ENCODE measurements at places on chromosomes 1 and 21.

DNA sequence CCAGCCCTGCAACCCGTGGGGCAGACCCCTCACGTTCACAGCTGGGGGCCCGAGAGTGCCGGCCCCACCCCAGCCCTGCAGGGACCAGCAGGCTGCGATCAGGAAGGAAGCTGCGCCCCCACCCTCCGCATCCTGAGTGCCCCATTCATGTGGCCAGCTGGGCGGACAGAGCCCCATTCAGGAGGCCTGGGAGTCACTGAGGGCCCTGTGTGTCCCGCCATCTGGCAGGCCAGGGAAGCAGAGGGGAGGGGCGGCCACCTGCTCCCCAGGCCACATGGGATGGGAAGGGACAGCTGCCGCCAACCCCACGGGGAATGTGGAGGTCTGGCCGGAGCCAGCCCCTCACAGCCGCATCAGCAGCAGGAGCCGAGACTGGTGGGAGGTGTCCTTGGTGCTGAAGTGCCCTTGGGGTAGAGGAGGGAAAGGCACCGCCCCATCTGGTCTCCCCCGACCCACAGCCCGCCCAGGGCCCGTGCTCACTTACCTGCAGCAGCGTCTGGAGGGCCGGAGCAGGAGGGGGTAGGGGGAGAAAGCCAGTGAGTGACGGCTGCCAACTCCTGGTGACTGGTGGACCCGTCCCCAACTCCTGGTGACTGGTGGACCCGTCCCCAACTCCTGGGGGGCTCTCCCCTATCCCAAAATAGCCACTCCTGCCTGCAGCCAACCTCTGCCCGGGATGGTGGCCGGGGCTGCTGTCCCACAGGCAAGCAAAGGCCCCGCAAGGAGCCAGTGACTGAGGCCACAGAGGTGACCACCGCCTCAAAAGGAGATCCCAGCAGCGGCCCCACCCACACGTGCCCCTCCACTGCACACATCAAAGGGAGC lies 8.7 kb downstream of the ACAP3 start:
- DNase-seq, result no peak

GRCh38 chr1:29235955-29236711 lies at the start of gene PTPRU:
TSS of gene PTPRU (plus strand) at chr1:29236522. CDS start at chr1:29236645, 123 bp downstream.
- DNase-seq, result no peak

GRCh38 chr1:191609305-191609704 lies 549.0 kb upstream of the RGS18 start:
- DNase-seq, result no peak

DNA sequence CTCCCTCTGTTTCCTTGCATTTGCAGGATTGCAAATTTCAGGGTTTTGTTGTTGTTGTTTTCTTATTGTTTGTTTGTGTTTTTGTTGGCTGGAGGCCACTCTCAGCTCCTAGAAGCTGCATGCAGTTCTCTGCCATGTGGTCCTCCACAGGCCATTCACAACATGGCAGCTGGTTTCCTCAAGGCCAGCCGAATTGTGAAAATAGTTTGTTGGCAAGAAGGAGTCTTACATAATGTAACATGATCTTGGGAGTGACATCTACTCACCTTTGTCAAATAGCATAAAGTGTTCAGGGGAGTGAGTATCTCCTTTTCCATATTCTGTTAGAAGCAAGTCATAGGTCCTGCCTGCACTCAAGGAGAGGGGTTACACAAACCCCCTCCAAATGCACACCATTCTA lies 10.6 kb upstream of the UAP1 start:
- no peak for DNase-seq

- DNase-seq, result no peak
Observed at GRCh38 chr1:232628335-232629249, 1.3 kb downstream of the SIPA1L2 start.

GRCh38 chr1:27604579-27605299 lies 795 bp upstream of the AHDC1 start:
- DNase-seq, result no peak

DNA sequence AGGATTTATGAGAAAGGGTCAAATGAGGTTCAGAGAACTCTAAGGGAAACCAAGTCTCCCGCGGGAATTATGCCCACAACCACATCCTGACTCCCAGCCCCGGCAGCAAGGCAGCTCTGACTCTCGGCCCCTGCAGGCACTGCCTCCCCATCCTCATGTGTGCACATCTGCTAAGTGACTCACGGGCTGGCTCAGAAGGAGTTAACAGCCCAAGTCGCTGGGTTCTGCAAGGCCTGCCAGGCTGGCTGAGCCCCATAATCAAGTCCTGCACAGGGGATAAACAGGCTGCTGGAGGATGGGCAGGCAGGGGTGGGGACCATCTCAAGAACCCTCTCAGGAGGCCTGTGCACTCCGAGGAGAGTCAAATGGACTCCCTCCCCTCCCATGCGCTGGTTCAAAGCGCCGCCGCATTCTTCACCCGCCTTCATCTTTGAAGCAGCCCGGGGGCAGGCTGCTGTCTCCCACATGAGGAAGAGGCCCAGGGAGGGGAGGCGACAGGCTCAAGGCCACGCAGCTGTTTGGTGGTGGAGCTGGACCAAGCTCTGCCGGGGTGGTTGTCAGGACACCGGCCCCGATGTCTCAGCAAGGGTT lies 344.3 kb downstream of the MATN1 start:
- no peak for DNase-seq

GRCh38 chr1:164723296-164723798 lies 164.4 kb downstream of the PBX1 start:
- no peak for DNase-seq

GRCh38 chr21:45640888-45641479 lies 2.5 kb upstream of the PCBP3 start:
- DNase-seq, result no peak

DNA sequence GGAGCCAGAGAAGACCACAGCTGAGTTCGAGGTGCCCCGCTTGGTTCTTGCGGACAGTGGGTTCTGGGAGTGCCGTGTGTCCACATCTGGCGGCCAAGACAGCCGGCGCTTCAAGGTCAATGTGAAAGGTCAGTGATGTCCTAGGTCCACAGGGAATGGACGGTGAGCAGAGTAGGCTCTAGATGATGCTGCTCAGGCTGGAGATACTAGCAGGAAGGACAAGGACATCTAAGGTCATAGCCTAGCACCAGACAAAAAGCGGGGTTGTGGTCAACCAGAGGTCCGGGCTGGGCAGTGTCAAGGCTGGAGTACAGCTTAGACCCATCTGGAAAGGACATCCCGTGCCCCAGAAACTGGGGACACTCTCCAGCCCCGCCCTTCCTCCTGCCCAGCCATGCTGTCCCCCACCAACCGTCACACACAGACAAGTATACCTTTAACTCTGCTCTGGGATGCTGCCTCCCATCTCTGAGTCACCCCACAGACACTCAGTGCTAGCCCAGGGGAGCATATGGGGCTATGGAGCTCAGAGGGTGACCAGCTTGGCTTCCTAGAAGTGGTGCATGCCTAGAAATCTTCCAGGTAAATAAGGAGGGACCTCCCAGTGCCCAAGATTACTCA lies 8.7 kb downstream of the TIE1 start:
- DNase-seq, result no peak

- DNase-seq, result no peak
Observed at GRCh38 chr1:159581422-159581821, 6.2 kb upstream of the APCS start.

GRCh38 chr1:73980324-73981040 lies 217.5 kb downstream of the LRRIQ3 start:
- peak; percentile 38 for DNase-seq

- no peak for DNase-seq
Observed at GRCh38 chr1:46448109-46448911, 41.3 kb upstream of the DMBX1 start.

DNA sequence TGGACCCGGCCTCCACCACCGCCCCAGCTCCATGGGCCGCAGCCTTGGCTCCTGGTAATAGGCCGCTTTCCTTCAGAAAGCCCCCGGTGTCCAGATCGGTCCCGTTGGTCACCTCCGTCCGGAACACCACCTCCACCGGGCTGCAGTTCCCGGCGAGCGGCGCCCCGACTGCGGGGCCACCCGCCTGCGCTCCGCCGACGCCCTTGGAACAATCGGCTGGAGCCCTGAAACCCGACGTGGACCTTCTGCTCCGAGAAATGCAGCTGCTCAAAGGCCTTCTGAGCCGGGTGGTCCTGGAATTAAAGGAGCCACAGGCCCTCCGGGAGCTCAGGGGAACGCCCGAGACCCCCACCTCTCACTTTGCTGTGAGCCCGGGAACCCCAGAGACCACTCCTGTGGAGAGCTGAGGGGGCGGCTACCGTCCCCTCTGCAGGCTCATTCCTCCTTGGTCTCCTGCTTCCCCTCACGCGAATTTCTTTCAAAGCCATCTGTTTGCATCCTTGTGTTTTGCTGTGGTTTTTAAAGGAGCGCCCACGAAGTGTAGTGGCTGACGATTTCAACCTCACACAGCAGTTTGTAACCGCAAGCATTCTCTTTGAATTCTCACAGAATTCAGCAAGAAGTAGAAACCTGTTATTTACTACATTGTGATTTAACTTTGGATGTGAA lies 6.0 kb downstream of the FCRLB start:
- no peak for DNase-seq

DNA sequence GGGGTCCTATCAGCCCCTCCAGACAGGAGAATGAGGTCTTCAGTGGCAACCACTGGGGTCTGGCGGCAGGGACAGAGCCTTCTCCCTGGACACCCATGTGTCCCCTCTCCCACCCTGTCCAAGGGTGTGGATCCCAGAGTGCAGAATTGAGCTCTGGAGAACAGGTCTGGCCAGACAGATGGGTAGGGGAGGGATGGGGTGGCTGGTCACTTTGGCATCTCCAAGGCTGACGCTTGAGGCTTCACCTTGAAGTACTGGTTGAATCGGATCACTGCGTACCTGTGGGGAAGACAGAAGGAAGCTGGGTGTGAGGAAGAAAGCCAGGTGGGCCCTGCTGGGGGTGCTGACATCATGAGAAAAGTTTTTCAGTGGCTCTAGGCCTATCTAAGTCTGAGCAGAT lies 19.9 kb downstream of the ETNK2 start:
- DNase-seq, result no peak

GRCh38 chr1:211261229-211261628 lies 2.1 kb downstream of the RCOR3 start:
- no peak for DNase-seq

- DNase-seq, result no peak
Observed at GRCh38 chr1:168428063-168428731, 115.6 kb downstream of the XCL2 start.

DNA sequence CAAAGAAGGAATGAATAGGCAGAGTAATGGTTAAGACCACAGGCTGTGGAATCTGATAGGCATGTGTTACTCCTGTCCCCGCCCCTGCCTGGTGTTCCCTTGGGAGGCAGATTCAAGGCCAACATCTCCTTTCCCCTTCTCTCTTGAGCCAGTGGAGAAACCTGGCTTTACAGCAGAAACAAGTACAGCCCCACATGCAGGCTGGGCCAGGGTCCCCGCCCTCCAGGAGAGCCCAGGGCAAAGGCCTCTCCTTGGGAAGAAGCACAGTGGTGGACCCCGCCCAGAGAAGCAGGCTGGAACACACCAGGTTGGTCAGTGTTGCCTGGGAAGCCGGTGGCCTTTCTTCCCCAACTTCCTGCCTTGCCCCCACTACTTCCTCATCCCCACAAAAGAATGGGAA lies 6.8 kb downstream of the C1orf167 start:
- DNase-seq, result no peak
